Progenitor cell of endocrine pancreas (in vitro differentiated cells): ENCODE measurements at places on chromosomes 3 and 15.

GRCh38 chr3:182983876-182984275 is 3.5 kb upstream of the DCUN1D1 start:
- DNase-seq, result no peak

- no peak for DNase-seq
These were observed 91.7 kb upstream of the GOLGA6L4 start for GRCh38 chr15:84143753-84144314.

- DNase-seq, result peak; percentile 56
These were observed at the start of gene PYGO1 for GRCh38 chr15:55588070-55588814. PYGO1 (minus strand) TSS chr15:55588345; CDS start chr15:55587883, 462 bp downstream.

- no peak for DNase-seq
These were observed 1.6 kb upstream of the CISH start for GRCh38 chr3:50612970-50613846.

- DNase-seq, result no peak
These were observed 19.5 kb downstream of the PSTPIP1 start for GRCh38 chr15:77014132-77015081.

GRCh38 chr15:63560741-63561448 is 36.3 kb upstream of the FBXL22 start:
- no peak for DNase-seq

DNA sequence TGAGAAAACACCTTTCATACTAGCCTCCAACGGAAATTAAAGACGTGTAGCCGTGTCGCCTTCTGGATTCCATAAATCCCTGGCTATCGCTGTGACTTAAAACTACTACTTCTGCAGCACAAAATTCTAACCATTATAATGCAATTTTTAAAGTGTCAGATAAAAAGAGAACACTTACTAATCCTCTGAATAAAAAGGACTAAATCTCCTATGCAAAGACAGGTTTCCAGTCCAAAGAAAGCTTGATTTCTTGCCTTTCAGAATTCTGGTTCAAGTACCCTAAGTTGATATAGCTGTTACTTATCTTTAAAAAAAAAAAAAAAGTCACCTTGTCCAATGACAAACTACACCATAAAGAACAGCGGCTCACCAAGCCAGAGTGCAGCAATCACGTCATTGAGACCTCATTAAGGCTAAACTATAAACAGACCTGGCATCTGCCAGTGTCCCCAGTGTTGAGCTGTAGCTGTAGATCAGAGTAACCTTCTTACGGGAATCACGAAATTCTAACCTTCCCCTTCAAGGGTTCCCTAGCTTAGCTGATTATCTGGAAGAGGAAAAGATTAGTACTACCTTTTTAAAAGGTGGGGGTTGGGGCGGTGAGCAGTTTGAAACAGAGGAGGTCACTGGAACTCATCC is 2.2 kb downstream of the ABCC5 start:
- DNase-seq, result no peak

DNA sequence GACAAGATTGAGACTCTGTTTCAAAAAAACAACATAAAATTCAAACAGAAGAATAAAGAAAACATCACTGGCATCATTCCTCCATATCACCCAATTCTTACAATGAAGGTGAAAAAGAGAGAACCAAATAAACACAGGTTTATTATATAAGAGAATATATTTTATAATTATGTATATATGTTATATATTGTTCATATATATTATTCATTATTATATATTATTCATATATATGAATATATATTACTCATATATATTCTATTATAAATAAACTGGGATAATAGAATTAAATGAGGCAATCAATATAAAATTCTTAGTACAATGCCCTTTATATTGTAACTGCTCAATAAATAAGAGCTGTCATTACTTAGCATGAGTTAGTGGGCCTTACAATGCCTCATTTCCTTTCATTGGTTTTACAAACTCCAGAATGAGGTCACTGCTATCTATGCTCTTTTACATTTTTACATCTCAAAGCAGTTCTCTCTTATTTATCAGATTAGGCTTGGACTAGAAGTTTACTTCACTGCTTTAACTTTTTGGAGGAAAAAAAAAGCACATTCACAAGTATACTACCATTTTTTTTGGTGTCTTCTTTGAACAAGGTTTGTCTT is 135.5 kb upstream of the TTC14 start:
- no peak for DNase-seq
